ENCODE measurements at places on chromosomes 2 and 18. TPM values are rescaled to one million over a fixed set of nuclear protein-coding genes. Genes with fewer than 3 reads are reported as not detected.

- H3K36me3 ChIP-seq: no peaks in the 10 kb centered on the region
- no peak overlapping the region for H3K4me3 ChIP-seq
- no peak for DNase-seq
- no peak overlapping the region for H3K27ac ChIP-seq
- no peaks in the 10 kb centered on the region for H3K4me1 ChIP-seq
Observed at GRCh38 chr2:72718876-72719275, 107.0 kb downstream of the EXOC6B start.

GRCh38 chr2:96540136-96540535 lies 3.6 kb downstream of the ARID5A start:
- H3K36me3 ChIP-seq: peaks cover 77% of the 10 kb centered on the region
- no peak for DNase-seq
- no peak overlapping the region for H3K27ac ChIP-seq
- no peaks in the 10 kb centered on the region for H3K27me3 ChIP-seq

GRCh38 chr2:64945973-64946768 lies 43.0 kb upstream of the SLC1A4 start:
- peaks cover 60% of the 10 kb centered on the region for H3K4me1 ChIP-seq
- no peaks in the 10 kb centered on the region for H3K27me3 ChIP-seq
- peak overlapping the region; percentile 77 for H3K4me3 ChIP-seq
- DNase-seq: peak; percentile 75
- peaks cover 6% of the 10 kb centered on the region for H3K36me3 ChIP-seq
- peak overlapping the region; percentile 98 for H3K27ac ChIP-seq

The EGR4 gene
- 0.46 TPM for total RNA-seq

DNA sequence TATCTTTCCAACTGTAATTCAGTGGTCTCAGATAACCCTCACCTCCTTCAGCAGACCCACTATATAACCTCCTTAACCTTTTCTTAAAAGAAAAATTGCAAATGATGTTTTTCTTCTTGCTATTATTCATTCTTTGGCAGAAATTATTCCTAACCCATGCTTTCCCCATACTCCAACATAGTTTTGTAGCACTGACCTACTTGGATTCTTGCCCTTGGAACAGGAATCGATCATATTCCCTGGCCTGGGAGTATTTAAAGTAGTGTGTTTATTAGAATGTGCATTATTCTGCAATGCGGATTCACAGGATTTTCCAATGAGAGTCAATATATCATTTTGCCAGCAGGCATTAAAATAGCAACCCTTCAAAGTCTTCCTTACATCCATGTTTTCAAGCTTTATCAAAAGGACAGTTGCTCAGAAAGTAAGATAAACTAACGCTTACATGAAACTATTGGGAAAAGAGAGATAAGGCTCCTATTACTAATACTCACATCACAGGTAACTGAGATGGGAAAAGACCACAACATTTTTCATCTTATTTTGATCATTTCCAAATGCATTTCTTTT lies 37.4 kb downstream of the CHN1 start:
- H3K27me3 ChIP-seq: peaks cover 1% of the 10 kb centered on the region
- H3K4me3 ChIP-seq: no peak overlapping the region
- no peaks in the 10 kb centered on the region for H3K36me3 ChIP-seq

DNA sequence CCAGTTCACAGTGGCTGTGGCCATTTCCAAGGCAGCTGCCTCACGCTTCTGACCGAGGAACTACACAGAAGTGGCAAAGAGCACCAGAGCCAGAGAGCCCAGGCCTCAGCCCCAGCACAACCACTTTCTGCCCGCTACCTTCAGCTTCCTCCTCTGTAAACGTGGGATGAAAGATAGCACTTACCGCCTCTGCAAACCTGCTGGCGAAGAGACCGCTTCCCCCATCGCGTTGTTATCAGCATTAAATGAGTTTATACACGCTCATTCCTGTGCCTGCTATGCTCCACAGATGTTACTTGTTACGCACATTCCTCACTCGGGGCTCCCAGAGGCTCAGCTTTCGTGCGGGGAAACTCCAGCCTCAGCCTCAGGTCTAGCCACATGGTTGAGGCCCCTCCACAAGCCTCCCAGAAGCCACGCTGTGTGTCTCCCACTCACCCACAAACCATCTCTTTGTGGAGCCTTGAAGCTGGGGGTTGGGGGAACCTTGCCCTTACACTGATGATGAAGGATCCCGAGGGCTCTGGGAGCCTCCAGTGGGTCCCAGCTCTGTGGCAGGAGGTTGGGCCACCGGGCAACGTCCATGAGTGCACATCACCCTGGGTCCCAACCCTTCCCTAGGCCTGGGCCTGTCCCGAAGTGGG lies 63.3 kb upstream of the SMAD7 start:
- no peak overlapping the region for H3K4me3 ChIP-seq
- no peak for DNase-seq
- H3K27ac ChIP-seq: no peak overlapping the region

GRCh38 chr2:42793334-42794270 lies 1.2 kb upstream of the HAAO start:
- H3K4me1 ChIP-seq: peaks cover 33% of the 10 kb centered on the region
- H3K4me3 ChIP-seq: peak overlapping the region; percentile 62
- H3K27me3 ChIP-seq: peaks cover 32% of the 10 kb centered on the region
- no peak for DNase-seq
- H3K27ac ChIP-seq: no peak overlapping the region

The KIAA1328 gene
- total RNA-seq: 7.9 TPM

DNA sequence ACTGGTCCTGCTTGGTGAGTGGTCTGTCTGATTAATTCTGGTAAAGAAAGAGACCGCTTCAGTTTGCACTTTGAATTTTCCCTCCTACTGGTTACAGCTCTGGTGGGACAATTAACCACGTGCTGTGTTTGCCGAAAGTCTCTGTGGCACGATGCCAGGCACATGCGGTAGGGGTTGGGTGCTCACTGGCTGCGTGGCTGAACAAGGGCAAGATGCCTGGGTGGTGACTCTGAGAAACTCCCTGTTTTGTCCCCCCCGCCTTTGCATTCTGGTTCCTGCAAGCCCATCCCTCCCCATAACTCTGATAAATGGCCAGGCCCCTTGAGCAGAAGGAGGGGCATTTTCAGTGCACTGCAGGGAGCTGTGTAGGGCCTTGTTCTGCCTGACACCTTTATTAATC lies 206.1 kb downstream of the TFCP2L1 start:
- no peak overlapping the region for H3K27ac ChIP-seq
- DNase-seq: no peak
- H3K36me3 ChIP-seq: no peaks in the 10 kb centered on the region
- peaks cover 2% of the 10 kb centered on the region for H3K4me1 ChIP-seq

- H3K36me3 ChIP-seq: peaks cover 54% of the 10 kb centered on the region
- no peaks in the 10 kb centered on the region for H3K27me3 ChIP-seq
- H3K4me1 ChIP-seq: peaks cover 46% of the 10 kb centered on the region
- H3K27ac ChIP-seq: no peak overlapping the region
Observed at GRCh38 chr2:120257522-120257921, 4.9 kb downstream of the RALB start.

DNA sequence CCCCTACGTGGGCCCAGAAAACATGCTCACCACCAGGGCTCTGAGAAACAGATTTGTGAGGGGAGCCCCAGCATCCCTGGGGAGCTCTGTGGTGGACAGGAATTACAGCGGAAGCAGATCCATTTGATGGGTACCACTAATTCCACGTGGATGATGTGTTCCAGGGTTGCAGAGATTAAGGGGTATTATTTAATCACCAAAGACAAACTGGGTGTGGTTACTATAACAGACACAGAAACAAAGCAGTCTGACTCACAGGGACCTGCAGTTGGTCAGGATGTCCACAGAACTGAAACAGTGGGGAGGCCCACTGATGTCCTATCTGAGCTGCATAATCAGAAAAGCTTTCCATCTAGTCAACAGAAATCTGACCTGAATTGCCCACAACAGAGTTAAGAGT lies 65.8 kb downstream of the PSMG2 start:
- H3K4me3 ChIP-seq: no peak overlapping the region
- no peaks in the 10 kb centered on the region for H3K27me3 ChIP-seq
- no peaks in the 10 kb centered on the region for H3K36me3 ChIP-seq
- H3K27ac ChIP-seq: no peak overlapping the region
- no peak for DNase-seq
- H3K4me1 ChIP-seq: peaks cover 6% of the 10 kb centered on the region

DNA sequence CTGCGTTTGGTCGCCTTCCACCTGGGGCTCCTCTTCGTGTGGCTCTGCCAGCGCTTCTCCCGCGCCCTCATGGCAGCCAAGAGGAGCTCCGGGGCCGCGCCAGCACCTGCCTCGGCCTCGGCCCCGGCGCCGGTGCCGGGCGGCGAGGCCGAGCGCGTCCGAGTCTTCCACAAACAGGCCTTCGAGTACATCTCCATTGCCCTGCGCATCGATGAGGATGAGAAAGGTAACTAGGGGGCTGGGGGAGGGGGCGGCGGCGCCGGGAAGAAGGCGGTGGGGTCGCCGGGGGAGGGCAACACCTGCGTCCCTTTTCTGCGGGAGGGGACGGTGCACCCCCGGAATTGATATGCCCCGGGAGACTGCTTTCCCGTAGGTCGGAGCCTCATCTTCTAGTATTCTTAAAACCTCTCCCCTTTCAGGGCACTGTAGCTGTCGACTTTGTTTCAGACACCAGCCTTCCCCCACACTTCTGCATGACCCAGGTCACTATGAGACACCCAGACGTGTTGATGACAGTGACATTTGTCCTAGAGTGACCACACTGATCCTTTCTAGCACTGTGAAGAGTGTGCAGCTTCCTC lies 755 bp downstream of the SPAST start:
- peak overlapping the region; percentile 96 for H3K4me3 ChIP-seq
- peak; percentile 20 for DNase-seq
- H3K36me3 ChIP-seq: peaks cover 5% of the 10 kb centered on the region
- H3K4me1 ChIP-seq: peaks cover 18% of the 10 kb centered on the region
- no peaks in the 10 kb centered on the region for H3K27me3 ChIP-seq

GRCh38 chr2:109681633-109682380 lies 67.6 kb downstream of the SOWAHC start:
- no peak for DNase-seq
- no peaks in the 10 kb centered on the region for H3K4me1 ChIP-seq
- H3K27me3 ChIP-seq: peaks cover 3% of the 10 kb centered on the region
- no peak overlapping the region for H3K27ac ChIP-seq

The ATG16L1 gene
- total RNA-seq: 35.5 TPM

DNA sequence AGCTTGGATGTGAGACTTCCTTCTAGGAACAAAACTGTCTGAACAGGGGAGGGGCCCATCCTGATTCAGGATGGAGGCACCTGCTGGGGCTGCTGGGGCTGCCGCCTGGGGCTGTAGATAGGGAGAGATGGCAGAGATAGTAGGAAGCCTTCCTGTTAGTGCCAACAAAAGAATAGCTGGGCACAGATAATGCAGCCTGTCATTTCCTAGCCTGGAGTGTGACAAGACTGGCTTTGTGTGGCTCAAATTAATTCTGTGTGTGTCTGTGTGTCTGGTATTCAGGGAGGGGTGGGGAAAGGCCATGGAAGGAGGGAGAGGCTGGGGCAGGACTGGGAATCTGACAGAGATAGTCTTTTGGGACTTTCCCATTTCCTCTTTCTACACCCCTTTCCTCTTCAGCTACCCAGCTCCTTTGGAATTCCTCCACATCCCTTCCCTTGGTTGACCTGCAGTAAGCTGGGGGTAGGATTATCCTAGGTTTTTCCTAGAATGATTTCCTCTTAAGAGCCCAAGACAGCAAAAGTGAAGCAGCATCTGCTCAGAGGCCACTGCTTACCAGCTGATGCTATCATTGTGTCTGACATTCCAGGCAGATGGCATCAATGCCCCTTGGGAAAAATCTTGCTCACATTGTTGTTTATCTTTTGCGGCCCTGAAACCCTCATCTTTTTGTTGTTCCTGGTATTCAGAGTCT lies 144.9 kb upstream of the LHCGR start:
- H3K36me3 ChIP-seq: no peaks in the 10 kb centered on the region
- no peak for DNase-seq
- H3K27ac ChIP-seq: no peak overlapping the region
- H3K27me3 ChIP-seq: no peaks in the 10 kb centered on the region
- H3K4me3 ChIP-seq: no peak overlapping the region

The SERPINB11 gene
- total RNA-seq: not detected

GRCh38 chr2:225108805-225109204 lies 66.5 kb upstream of the DOCK10 start:
- DNase-seq: no peak
- H3K27me3 ChIP-seq: peaks cover 13% of the 10 kb centered on the region
- H3K4me1 ChIP-seq: no peaks in the 10 kb centered on the region
- H3K4me3 ChIP-seq: no peak overlapping the region

- no peak overlapping the region for H3K4me3 ChIP-seq
- no peak for DNase-seq
- H3K4me1 ChIP-seq: no peaks in the 10 kb centered on the region
- H3K27me3 ChIP-seq: no peaks in the 10 kb centered on the region
Observed at GRCh38 chr2:233486778-233487552, 79.6 kb downstream of the USP40 start.

DNA sequence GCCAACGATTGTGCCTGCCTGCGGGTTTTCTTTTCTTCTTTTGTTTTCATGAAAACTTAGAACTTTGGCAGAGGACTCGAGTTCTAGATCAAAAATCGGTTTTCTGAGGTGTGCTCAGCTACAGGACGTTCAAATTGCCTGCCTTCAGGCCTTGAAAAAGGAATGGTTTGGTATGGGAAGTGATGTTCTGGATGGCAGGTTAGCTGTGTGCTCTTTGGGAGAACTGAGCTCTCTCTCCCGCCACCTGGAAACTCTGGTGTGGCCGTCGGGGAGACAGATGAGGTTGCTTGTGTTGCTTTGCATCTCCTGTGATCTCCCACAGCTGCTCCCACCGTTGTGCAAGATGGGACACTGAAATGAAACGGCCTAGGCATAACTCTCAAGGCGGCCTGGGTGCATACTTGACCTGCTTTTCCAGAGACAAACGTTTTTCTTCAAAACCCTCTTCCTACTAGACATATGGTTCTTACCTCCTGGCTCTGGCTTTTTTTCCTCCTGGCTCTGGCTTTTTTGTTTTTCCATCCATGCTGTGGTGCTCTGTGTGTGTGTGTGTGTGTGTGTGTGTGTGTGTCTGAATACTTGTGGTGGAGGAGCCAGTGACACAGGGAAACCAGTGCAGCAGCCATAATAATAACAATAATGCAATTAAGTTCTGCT lies 2.0 kb downstream of the FMNL2 start:
- H3K4me1 ChIP-seq: peaks cover 17% of the 10 kb centered on the region
- H3K27ac ChIP-seq: peak overlapping the region; percentile 76
- peaks cover 9% of the 10 kb centered on the region for H3K36me3 ChIP-seq

The MOGAT1 gene
- 0.18 TPM for total RNA-seq

The RGPD4 gene
- 0.07 TPM for total RNA-seq

The CMPK2 gene
- 2.8 TPM for total RNA-seq

The KRTCAP3 gene
- total RNA-seq: 7.5 TPM

The IL1R2 gene
- 0.97 TPM for total RNA-seq

- no peaks in the 10 kb centered on the region for H3K4me1 ChIP-seq
- H3K27ac ChIP-seq: no peak overlapping the region
- no peak overlapping the region for H3K4me3 ChIP-seq
Observed at GRCh38 chr2:167157523-167157922, 269.2 kb downstream of the XIRP2 start.

DNA sequence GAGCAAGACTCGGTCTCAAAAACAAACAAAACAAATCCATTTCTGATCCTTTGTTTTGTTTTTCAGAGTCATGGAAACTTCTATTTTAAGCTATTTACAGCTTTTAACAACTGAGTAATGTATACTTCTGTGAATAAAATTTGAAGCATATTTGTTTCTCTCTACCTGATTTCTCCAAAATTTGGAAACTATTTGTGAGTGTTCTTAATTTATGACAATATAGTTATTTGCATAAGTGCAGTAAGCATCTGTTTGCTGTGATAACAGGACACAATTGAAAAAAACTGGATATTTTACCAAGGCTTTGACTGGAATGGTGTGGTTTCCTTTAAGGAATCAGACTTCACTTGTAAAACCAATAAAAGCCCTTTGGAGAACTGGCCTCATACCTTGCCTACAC lies 53.3 kb upstream of the GULP1 start:
- no peak overlapping the region for H3K4me3 ChIP-seq
- peaks cover 6% of the 10 kb centered on the region for H3K4me1 ChIP-seq
- no peak overlapping the region for H3K27ac ChIP-seq
- H3K36me3 ChIP-seq: no peaks in the 10 kb centered on the region
- no peak for DNase-seq
- H3K27me3 ChIP-seq: no peaks in the 10 kb centered on the region

All from activated T-helper 2 cell treated with anti-CD3 and anti-CD28 coated beads, Interferon-gamma antibody, Interleukin-2, Interleukin-4, amounts not matched to agents 10 μg/mL and 5 μg/mL and 100 μg/mL, durations not matched to agents 14 hours and 24 hours and 36 hours (primary cell).